ENCODE measurements at places on chromosomes 5 and 9. TPM values are rescaled to one million over a fixed set of nuclear protein-coding genes. Genes with fewer than 3 reads are reported as not detected.
A peak's percentile ranks its signal among the peaks of the same experiment; 100 is the strongest.

DNA sequence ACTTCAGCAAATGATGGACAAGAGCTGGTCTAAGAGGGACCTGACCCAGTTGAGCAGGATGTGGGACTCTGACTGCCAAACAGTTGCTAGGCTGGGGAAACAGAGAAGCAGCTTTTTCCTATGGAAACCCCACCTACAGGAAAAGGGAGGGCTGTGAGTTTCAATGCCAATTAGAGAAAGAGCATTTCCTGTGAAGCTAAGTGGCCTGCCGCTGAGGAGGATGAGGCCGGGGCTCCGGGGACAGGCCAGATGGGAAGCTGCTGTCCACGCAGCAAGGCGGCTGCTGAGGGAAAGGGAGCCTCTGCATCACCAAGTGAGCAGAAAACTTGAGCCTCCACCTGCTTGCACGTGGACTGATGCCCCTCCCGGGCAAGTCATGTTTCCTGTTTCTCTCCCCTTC, at the start of gene PCDH12:
Gene PCDH12, minus strand, starts transcription at position 90 of the 400 bp plus-strand sequence. CDS start 351 bp downstream, outside the sequence.
- peak; percentile 37 for DNase-seq

DNA sequence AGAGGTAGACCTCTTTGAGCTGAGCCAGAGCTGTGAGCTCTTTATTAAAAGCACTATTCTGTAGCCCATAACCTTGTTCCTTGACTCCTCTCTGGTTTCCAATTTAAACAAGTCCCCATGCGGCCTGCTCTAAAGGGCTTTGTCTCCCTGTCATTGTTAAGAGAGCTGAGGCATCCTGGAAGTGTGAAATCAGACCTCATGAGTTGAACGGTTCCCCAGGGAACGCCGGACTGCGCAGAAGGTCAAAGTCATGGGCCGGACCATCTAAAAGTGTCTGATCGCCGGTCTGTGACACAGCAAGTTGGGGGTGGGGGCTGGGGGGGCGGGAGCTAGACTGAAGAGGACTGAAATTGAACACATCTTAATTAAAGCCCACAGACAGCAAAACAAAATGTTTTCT, 265.8 kb downstream of the SLF1 start:
- DNase-seq = no peak

The OR1J2 gene
- 0.23 TPM for total RNA-seq

DNA sequence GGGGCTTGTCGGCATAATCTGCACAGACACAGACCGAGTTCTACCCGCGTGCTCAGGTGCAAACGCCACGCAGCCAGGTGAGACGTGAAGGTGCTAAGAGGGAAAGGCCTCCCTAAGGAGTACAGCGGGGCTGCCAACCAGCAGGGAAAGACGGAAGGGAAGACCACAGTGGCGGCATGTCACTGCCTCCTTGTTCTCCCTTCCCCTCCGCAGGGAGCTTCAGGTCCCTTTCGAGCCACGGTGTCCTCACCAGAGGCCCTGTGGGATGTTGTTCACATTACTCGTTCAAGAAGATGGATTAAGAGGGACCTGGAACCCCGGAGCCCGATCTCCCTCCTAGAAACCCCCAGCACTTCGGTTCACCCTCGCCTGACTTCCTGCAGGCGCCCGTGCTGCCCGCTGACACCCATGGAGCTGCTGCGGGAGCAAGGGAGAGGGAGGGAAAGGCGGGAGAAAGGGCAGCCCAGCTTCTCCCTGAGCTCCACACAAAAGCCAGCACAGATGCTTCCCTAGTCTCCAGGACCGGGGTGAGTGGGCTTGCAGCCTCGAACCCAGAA, 686 bp downstream of the BRD9 start:
- no peak for DNase-seq

- no peak for DNase-seq
These were observed 551.1 kb downstream of the PSAT1 start for GRCh38 chr9:78848061-78848460.

- no peak for DNase-seq
These were observed 45.6 kb upstream of the INSYN2B start for GRCh38 chr5:170025853-170026252.

DNA sequence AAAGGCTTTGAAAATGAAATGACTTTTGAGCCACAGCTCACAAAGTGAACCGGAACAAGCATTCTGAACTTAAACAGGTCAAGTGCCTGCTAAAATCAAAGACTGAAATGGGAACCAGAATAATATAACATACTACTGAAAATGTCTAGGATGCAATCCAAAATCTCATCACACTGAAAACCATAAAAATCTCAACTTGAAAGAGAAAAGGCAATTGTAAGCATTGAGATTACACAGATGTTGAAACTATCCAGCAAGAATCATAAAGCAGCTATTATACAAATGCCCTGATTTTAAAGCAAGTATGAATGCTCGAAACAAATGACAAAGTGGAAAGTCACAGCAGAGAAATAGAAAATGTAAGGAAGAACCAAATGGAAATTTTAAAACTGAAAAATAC, 211.5 kb upstream of the GAS1 start:
- DNase-seq = no peak

DNA sequence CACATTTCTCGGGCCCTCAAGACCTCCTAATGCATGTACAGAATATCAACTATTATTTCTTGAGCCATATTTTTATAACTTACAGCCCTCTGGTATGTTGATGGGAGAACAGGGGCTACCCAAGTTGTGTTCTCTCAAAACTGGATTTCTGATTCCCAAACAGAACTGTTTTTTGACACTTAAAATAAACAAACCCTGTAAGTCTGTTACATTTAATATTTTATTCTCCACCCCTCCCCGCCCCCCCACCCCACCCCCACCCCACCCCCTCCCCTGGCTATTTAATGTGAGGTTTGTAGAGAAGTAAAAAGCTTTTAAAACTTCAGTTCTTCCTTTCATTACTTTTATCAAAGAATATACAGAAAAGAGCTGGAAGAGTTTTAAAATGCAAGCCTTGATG, 77.9 kb downstream of the FOXB2 start:
- no peak for DNase-seq

DNA sequence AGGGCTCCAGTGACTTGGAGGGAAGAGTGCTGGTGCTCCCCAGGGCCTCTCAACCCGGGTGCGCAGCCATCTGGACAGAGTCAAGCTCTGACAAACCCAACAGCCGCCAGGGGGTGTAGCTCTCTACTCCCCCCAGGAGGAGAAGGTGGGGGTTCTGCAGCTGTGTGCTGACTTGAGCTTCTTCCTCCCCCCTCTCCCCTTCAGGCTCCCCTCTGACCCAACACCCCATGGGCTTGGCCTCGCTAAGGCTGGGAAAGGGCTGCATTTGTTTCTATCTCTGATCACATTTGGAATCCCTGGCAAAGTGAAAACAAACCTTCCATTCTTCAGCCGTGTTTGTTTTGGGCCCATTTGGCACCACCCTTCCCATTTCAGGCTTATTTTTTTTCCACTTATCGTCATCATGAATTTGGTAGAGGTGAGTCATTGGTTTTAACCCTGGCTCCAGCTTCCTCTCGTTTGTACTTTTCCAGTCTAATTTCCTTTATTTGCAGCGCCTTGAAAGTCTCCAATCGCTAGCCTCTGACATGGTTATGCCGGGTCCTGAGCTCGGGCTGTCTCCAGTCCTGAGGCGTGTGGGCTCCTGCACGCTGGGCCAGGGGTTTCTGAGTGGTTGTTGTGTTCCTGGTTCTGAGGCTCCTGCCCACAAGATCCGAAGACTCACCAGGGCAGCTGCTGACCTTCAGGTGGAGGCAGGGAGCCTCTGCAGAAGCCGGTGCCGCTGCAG, 36.1 kb downstream of the DAP start:
- no peak for DNase-seq

The C5orf52 gene
- not detected for total RNA-seq

The SGCD gene
- total RNA-seq = not detected

DNA sequence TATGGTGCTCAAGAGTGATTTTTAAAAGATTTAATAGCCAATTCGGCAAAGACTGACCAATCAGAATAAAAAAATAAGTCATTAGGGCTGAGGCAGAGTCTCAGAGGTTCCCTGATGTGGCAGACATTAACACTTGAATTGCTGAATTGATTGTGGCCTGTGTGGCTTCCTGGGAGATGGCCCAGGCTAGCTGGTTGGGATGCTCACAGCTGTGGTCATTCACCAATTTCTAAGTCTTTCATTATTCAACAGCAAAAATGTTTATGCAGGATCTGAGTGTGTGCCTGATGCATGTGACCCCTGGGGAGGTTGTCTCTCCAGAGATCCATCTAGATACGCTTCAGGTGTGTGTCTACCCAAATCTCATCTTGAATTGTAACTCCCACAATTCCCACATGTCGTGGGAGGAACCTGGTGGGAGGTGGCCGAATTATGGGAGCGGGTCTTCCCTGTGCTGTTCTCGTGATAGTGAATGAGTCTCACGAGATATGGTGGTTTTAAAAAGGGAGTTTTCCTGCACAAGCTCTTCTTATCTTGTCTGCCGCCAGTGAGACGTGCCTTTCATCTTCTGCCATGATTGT, 632.6 kb upstream of the SEMA6A start:
- DNase-seq = no peak

Data from activated naive CD8-positive, alpha-beta T cell treated with anti-CD3 and anti-CD28 coated beads for 36 hours (primary cell).